Stimulated activated CD8-positive, alpha-beta memory T cell treated with anti-CD3 and anti-CD28 coated beads, Interleukin-7, amount 100 ng/mL, for 1 hour (primary cell): ENCODE measurements at places on chromosomes 5 and 9.

DNA sequence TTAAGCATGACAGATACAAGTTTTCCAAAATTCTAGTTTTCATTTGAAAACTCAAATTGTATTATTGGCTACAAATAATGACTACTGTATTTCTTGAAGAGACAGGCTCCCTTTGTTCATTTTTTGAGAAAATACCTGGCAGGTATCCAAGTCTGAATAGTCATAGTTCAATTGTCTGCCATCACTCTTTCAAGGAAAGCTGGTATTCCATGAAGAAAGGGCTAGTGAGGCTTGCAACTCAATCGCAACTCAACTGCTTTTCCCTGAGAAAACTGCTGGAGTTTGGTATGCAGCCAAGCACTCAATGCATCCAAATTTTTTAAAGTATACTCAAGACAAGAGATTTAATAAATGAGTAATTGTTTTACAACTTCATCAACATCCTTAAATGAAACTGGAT is 61.4 kb upstream of the TRIO start:
- no peak for DNase-seq

- no peak for DNase-seq
Observed at GRCh38 chr5:107781451-107781850, 110.7 kb upstream of the EFNA5 start.

DNA sequence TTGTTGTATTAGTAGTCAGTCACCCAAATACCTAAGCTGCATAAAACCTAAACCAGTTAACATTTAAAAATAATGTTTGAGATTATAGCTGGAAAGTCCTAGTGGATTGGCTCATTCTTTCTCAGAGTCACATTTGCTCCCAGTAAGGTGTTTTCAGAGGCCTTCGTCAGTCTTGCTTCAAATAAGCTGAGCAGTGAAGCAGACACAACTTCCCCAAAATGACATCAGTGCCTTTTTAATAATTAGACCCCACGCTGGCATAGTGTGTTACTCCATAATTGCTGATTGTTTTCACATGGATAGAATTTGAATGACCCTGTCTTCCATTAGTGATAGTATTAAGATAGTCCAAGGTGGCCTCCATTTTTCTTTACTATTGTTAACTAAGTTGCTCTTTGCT is 245.8 kb downstream of the PJA2 start:
- no peak for DNase-seq

- no peak for DNase-seq
Observed at GRCh38 chr5:180563994-180564393, 27.3 kb downstream of the SCGB3A1 start.

- no peak for DNase-seq
Observed at GRCh38 chr5:64789457-64789856, 20.7 kb downstream of the CWC27 start.

- DNase-seq: no peak
Observed at GRCh38 chr5:35884191-35884769, 27.6 kb downstream of the IL7R start.

DNA sequence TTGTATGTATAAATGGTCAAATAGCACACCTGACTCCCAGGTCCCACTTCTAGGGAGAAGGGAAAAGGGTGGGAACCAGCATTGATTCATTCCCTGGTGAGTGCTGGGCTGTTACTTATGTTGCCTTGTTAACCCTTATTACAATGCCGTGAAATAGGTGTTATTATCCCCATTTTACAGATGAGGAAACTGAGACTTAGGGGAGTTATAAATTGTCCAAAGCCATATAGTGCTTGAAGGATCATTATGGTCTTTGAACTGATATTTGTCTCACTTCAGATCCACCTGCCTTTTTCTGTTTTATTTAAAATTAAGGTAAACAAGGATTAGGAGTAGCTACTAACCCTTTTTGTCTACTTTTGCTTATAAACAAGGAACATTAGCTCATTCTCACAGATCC is 16.5 kb downstream of the TMEM268 start:
- DNase-seq: no peak

GRCh38 chr5:17907094-17907493 is 272.8 kb downstream of the TAF11L14 start:
- DNase-seq: no peak

DNA sequence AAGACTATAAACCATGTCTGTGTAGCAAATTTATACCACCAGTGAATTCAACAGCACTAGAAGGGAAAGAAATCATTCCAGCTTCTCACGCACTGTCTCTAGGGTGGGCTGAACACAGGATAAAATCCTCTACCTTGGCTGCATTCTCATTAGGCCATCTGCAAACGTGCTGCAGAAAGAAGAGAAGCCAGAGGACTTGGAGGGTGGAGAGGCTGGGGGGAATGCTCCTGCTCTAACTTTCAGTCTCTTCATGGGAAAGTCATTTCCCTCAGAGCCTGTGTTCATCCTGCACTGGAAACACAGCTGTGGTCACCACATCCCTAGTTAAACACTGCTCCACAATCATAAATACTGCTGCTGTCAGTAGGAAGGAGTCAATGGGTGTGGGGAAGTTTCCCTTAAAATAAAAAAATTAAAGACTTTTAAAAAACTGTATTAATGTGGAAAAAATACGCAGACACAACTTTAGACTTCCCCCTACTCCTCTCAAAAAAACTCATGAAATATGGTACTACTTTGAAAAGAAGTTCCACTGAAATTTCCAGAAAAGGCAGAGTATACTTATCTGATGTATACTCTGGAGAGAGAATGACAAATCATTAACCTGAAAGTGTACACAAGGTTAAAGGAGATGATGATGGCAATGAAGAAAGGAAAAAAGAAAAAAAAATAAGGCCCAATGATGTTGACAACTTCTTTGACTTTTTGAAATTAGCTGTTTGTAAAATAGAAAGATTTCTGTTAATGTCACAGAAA is 46.8 kb downstream of the LHFPL2 start:
- no peak for DNase-seq

- no peak for DNase-seq
Observed at GRCh38 chr5:15717001-15717400, 217.0 kb downstream of the FBXL7 start.

DNA sequence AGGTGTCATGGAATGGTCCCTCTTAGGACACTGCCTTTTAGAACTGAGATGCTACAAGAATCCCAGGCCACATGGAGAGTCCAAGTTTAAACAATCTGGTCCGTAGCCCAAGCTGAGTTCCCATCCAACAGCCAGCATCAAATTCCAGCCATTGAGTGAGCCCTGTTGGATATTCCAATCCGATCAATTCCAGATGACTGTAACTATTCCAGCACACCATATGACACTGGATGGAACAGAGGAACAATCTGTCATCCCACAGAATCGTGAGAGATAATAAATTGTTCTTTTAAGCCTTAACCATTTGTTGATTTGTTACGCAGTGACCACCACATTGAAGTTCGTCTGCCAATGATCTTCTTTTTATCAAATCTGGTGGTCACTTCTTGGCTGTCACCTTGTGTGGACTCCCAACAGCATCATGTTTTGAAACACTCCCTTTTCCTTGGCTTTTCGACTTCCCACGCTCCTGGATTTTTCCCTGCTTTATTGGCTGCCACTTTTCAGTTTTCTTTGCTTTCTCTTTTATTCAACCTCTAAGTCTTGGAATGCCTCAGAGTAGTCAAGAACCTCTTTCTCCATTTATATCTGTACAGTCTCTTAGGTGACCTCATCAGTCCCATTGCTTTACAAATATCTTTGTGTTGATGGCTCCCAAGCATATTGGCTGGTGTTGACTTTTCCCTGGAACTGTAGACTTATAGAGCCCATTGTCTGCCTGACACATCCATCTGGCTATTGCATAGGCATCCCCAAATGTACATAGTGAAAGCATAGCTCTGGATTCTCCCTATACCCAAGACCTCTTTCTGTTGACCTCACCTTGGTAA is 46.1 kb downstream of the TNFSF15 start:
- no peak for DNase-seq

- no peak for DNase-seq
Observed at GRCh38 chr5:119028575-119028974, 40.2 kb upstream of the DTWD2 start.

DNA sequence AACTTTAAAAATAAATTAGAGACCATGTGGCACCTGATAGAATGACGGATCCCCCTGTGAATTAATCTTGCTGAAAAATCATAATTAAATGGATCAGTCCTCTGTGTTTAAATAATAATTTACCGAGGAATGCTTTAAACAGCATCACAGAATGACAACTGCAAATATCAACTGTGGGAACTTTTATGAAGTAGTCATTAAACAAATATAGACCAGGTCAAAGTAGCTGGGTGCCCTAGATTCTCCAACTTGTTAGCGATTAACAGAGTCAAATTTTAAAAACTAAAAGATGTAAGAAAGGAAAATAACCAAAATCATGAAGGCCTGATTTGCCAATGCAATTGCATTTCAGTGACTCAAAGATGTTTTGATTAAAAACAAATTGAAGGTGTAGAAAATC is 933.4 kb downstream of the PTPRD start:
- DNase-seq: no peak

DNA sequence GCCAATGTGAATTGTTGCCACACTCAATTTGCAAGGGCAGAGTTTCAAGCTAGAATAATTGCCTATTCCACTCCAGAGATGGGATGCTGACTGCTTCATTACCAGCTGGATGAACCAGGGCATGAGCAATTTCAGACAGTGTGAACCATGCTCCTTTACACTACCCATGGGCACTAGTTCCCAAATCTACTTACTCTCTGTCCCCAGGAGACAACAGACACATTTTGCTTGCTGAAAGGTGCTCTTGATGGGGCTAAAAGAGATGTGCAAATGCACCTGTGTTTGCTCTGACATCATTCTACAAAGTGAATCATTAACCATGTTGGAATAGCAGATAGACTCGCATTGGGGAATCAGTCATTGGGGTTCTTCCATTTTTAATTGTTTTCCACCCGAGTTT is 522.3 kb upstream of the NUDT12 start:
- DNase-seq: no peak

- no peak for DNase-seq
Observed at GRCh38 chr5:60339691-60340201, 360.2 kb downstream of the DEPDC1B start.

DNA sequence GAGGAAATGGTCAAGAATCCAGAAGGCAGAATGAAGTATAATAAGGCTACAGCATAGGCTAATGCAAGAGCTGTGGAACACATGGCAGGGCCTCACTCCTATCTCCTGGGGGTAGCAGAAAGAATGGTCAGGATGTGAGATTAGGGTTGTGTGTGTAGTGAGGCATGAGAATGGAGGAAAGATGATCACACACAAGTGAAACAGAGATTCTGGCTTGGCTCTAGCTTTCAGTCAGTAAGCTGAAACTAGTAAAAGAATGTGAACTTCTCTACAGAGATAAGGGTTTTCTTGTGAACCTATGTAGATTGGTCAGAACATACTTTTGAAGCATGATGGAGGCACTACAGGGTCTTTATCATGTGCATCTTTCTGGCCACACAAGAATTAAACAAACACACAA is 298.8 kb downstream of the ASTN2 start:
- DNase-seq: no peak

- no peak for DNase-seq
Observed at GRCh38 chr9:126856326-126856877, 4.0 kb upstream of the ZBTB34 start.

GRCh38 chr9:99238331-99238730 is 16.2 kb downstream of the SEC61B start:
- no peak for DNase-seq

DNA sequence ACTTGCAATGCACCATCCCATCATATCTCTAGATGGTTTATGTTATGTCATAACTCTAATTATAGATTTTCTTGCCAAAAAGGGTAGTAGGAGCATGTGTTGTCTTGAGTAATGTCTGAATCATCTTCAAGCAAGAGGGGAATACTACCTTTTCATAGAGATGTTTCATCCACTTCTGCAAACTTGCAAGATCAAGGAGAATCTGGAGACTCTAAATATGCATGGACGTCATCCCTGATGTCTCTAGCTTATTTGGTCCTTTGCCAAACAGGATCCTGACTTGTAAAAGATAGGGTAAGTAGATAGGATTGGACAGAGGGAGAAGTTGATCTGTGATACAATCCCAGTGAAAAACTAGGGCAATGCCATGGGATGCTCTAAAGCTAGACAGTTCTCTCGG is 246.5 kb downstream of the DMRTA1 start:
- DNase-seq: no peak

GRCh38 chr5:167802755-167803431 is 488.6 kb upstream of the WWC1 start:
- no peak for DNase-seq

DNA sequence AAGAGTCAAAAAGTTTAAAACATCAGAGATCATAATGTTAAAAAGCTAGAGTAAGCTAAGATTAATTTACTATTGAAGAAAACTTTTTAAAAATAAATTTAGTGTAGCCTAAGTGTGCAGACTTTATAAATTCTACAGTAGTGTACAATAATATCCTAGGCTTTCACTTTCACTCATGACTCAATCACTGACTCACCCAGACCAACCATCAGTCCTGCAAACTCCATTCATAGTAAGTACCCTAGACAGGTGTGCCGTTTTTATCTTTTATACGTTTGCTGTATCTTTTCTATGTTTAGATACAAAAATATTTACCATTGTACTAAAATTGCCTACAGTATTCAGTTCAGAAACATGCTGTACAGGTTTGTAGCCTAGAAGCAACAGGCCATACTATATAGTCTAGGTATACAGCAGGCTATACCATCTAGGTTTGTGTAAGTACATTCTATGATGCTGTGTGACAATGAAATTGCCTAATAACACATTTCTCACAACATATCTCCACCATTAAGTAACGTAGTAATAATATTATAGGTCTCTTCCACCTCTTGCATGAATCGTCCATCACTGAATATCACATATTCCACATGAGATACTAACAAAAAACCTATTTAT is 59.2 kb downstream of the MEGF9 start:
- no peak for DNase-seq
